HFF-Myc (cell line): ENCODE measurements at places on chromosomes 7 and 10.

DNA sequence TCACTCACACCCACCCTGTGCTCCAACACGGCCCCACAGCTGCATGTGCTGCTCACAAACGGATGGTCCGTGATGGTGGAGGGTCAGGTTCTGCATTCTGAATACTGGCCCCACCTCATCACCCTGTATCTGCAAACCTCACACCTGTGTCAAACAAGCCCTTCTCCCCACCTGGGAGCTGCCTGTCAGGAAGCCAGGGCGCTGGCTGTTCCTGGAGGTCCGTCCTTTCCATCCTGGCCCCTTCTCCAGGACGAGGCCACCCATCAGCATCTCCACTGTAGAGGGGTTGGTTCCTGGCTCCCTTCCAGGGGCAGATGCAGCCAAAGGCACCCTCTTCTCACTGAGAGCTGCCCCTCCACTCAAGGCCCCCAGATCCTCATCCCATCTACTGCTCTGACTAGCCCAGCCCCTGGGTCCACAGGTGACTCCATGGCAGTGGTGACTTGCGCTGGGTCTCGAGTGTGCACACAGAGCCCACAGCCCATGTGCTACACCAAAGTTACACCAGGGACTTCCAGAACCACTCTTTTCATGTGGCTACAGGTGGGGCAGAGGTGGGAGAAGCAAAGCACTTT lies 229.4 kb downstream of the TNS3 start:
- DNase-seq = no peak

DNA sequence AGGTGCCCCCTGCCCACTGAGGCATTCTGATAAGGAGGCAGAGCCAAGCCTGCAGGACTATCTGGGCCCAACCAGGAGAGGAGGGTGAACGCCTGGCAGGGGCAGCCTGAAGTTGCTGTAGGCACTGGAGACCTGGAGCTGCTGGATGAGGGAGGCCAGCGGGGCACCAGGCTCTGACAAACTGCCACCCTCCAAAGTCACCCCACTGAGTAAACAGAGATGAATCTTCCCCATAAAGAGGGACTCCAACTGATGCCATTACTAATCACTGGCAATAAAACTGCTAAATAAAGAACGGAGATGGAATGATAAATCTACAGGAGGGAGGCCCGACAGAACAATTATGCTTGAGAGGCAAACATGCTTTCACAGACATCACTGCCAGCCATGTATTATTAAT lies 44.2 kb downstream of the DRGX start:
- DNase-seq = no peak

- DNase-seq = no peak
Measured at GRCh38 chr10:30166929-30167328, 107.5 kb upstream of the JCAD start.

- no peak for DNase-seq
Measured at GRCh38 chr10:51029172-51029641, 45.1 kb upstream of the PRKG1 start.

DNA sequence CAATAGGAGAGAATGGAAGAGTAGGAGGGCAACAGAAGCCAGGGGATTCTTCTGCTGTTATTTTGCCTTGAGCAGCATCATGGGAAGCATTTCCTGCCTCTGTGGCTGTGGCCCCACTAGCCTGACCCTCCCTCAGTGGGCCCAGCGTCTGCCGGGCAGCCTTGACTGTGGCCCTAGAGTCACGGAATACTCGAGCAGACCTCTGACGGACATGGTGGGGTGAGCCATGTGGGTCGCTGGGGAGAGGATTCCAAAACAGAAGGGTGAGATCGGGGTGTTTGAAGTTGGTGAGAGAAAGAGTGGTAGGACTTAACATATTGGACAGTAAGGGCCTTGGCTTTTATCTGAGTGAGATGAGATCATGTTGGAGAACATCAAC lies 8.3 kb upstream of the PRKAG2 start:
- DNase-seq = no peak

DNA sequence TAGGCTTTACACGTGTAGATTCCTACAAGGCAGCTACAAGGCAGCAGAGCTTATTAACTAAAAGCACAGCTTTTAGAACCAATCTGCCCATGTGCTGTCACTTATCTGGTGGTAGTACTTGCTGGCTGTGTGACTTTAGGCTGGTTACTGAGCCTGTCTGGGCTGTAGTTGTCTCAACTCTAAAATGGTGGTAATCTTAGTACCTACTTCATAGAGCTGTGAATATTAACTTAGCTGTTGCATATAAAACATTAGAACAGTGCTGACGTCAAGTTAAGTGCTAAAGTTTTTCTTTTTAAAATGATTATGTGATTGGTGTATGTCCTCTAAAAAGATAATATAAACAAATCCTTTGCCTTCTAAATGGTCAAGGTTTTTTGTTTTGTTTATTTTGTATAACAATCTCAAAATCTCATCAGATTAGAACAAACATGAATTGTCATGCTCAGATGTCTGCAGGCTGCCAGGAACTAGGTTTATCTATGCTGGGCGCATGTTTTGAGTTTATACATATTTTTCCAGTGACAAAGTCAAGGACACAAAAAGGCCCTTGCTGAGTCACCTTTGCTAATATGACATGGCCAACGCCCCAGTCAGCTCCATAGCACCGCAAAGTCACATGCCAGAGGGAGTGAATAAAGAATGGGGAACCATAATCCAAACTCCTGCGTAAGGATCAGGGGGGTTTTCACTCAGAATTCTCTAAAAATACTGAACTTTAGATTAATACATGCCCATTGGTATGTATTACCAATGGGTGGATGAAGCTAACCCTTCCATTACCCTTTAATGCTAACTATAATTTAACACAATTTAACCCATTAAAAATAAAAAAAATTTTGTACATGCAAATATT lies 39.8 kb upstream of the ARL4A start:
- no peak for DNase-seq
